ENCODE measurements at places on chromosomes 3 and 15.

- no peak for DNase-seq
These were observed 330.7 kb upstream of the TRIM42 start for GRCh38 chr3:140347151-140347550.

- no peak for DNase-seq
These were observed 241.0 kb upstream of the NR2F2 start for GRCh38 chr15:96089405-96090058.

DNA sequence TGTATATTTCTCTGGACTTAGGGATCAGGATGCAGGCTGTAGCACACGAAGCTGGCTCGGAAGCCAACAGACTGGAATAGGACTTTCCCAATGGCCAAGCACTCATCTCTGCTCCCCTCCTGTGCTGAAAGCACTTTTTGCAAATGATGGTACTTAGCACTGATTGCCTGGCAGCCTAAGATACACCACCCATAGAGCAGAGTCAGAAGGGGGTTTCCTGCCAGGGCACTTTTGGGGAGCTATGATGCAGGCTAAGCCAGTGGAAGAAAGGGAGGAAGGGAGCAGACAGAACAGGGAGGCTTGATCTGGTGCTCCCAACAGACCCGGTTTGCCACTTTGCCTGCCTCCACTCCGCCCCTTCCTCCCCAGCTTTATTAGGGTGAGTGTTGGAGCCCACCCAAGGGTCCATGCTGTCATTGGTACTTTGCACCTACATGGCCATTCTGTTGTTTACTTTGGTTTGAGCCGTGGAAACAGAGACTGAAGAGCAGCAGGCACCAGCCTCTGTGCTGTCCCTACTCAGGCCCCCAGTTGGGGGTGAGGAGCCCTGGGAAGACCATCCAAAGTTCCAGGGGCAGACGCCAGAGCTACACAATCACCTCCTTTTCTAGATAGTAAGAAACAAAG, 15.9 kb downstream of the BSN start:
- no peak for DNase-seq

DNA sequence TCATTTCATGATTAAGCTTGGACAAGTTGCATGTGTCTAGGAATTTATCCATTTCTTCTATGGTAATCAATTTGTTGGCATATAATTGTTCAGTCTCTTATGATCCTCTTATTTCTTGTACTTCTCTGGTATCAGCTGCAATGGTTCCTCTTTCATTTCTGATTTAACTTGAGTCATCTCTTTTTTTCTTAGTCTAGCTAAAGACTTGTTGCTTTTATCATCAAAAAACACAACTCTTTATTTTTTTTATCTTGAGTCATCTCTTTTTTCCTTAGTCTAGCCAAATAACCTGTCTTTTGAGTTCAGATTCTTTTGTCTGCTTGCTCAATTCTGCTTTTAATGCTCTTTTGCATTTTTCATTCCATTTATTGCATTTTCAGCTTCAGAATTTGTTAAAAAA, 37.3 kb downstream of the UBE3A start:
- no peak for DNase-seq

GRCh38 chr3:43582866-43583265, 38.9 kb downstream of the ANO10 start:
- DNase-seq, result peak; percentile 1

GRCh38 chr3:61848885-61849284, 287.5 kb downstream of the PTPRG start:
- DNase-seq, result peak; percentile 9

DNA sequence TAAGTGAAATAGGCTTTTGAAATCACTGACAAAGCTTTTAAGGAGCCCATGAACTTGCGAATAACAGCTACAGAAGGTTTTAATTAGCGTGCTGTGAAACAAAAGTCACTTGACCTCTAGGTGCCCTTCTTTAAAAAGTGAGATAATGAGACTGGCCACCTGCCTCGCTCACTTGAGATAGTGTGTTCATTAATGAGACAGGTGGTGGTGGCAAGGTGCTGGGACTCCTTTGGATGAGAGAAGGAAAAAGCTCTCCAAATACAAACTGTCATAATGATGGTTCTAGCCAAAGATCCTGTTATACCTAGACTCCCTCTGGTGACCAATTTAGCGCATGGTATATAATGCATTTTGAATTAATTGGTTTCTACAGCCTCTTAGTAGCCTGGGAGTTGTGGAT, 22.7 kb upstream of the IREB2 start:
- DNase-seq, result no peak

- peak; percentile 40 for DNase-seq
These were observed 868 bp upstream of the TMEM87A start for GRCh38 chr15:42273900-42274701.

DNA sequence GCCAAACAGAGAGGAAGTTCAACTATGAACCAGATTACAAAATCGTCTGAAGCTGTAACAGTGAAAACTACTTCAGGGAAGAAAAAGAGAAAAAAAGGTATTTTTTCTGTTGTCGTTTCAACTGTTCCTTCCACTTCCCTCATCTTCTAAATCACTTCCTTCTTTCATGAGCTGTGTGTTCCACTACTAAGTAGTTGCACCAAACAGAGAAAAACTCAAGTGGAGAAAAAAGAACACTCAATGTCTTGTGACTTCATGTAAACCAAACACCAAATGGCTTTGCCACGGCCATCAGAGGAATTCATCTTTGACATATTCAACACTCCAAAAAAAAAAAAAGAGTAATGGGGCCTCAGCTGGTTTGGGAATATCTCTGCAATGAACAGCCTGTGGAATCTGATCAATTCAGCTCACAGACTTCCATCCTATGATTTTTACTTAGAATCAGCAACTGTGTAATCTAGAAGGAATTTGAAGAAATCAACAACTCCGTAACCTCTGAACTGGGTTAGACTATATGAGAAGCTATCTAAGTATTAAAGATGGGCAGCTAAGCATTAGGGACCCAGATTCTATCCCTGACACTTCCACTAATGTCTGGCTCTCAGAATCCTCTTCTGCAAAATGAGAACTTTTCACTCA, 47.5 kb upstream of the RNF7 start:
- DNase-seq, result no peak

GRCh38 chr3:123688241-123688747, 103.4 kb upstream of the HACD2 start:
- peak; percentile 86 for DNase-seq

DNA sequence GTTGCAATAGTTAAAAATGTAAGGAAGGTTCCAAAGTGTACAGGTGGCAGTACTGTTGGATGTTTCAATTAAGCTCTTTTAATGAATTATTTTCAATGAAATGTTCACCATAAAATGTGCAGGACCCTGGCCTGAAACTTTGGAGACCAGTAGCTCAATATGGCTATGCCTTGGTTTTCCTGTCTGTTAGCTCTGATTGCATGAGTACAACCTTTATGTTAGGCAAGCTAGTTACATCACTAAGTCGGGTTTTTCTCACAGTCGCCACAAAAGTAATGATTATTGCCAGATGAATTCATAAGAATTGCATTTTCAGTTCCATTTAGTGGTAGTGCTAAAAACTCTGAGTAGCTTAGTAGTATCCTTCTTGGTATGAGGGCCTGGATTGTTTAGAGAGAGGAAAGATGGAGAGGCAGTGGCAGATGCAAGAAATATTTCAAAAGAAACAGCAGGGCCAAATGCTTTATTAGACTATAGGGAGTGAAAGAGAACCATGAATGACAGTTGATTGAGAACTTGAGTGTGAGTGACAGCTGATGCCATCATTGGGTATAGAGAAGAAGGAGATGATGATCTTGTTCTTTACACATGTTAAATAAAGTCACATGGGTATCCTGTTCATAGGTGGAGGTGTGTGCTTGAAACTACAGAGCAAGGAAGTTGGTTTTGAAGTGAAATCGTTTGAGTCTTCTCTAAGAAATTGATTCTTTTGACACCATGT, 109.5 kb downstream of the AKAP13 start:
- DNase-seq, result no peak

GRCh38 chr15:44340410-44340809, 51.9 kb downstream of the GOLM2 start:
- DNase-seq, result peak; percentile 67

DNA sequence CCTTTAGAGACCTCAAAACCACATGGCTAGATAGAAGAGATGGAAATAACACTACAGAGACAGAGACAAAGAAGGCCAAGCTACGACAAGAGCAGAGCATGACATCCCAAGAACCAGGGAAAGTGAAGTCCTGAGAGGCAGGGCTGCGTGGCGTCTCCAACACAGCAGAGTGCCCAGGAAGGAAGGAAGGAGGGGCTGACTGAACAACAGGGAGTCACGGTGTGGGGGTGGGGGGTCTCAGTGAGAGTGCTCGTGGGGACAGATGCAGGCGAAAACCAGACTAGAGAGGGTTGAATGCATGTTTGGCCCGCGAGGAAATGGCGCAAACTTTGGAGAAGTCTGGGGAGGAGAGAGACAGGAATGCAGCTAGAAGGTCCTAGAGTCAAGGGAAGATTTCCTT, 44.0 kb downstream of the ADAMTS17 start:
- no peak for DNase-seq

DNA sequence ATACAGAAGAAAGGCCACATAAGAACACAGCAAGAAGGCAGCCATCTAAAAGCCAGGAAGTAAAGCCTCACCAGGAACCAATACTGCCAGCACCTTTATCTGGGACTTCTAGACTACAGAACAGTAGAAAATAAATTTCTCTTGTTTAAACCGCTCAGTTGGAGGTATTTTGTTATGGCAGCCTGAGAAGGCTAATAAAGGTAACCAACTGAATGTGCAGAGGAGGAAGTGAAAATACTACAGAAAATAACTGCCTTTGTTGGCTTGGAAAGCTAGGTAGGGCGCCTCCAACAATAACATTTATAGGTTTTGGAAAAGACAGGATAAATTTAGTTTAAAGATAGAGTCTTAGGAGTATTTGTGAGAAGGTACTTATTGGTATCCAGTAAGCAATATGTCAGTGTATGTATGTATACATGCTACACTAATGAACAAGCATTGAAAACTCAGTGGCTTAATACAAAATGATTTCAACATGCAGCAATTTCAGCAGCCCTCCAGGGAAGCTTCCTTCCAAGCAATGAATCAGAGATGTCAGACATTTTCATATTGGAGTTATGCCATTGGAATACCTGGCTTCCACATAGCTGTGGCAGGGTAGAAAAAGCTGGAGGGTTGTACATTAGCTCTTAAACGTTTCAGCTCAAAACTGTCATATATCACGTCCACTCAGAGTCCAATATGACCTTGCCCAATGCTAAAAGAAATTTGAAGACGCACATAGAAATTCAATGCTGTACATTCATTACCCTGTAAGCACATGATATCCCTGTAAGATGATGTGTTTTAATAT, 48.9 kb downstream of the ZBBX start:
- no peak for DNase-seq

DNA sequence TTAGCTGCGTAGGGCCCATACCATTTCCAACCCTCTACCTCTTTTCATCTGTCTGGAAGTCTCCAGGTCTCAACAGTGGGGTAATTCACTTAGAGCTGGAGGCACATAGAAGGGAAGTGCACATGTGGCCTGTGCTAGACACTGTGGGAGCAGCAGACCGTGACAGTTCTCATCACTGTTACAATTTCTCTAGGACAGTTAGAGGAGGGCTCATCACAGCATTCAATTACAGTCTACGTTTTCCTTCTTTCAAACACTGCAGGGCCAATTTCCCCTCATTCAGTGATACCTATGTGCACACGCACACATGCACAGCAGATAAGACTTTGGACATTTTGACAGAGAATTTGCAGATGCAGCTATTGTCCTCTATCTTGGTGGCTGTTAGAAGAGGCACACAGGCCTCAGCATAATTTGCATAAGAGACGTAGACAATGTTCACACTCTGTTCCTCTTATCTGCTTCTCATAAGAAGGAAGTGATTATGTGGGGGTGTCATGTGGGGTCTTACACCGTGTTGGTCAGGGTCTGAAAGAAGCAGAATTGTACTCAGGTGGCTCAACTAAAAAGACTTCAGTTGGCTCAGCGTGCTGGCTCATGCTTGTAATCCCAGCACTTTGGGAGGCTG, 12.6 kb upstream of the HRG start:
- DNase-seq, result no peak

- no peak for DNase-seq
These were observed 61.6 kb downstream of the MEIS2 start for GRCh38 chr15:37038716-37039106.

- no peak for DNase-seq
These were observed 17.7 kb upstream of the PRR23E start for GRCh38 chr3:127175272-127175671.

GRCh38 chr15:67564021-67564967, 21.8 kb downstream of the MAP2K5 start:
- DNase-seq, result no peak

- DNase-seq, result no peak
These were observed 204.9 kb downstream of the CNTN4 start for GRCh38 chr3:2303566-2303965.

- DNase-seq, result no peak
These were observed 201.1 kb upstream of the ADAMTS9 start for GRCh38 chr3:64888840-64889392.

GRCh38 chr15:63610209-63610841, 13.1 kb downstream of the FBXL22 start:
- no peak for DNase-seq

DNA sequence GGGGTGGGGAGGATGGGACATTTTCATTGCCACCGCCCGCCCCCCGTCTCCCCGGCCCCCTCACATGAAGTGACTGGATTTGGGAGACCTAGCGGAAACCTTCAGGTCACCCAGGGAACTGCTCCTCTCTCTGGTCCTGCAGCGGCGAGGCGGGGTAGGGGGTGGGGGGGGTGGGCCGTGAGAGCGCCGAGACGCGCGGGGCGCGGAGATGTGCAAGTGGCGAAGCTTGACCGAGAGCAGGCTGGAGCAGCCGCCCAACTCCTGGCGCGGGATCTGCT, 712 bp upstream of the MME start:
- DNase-seq, result no peak

DNA sequence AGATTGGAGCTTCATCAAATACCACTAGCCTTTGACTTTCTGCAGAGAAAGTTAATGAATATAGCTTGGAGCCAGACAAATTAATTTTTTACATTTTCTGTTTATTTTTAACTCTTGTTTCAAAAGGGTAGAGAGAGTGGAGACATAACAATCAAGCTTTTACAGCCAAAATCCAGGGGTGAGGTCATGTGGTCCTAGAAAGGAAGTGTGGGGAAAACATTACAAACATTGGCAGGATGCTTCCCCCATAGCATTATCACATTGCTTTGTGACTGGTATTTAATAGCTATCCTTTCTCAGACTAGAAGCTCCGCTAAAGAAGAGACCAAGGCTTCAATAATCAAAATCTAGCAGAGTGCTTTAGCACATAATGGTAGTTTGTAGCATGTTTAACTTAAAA, 46.4 kb upstream of the PHLDB2 start:
- no peak for DNase-seq

- DNase-seq, result no peak
These were observed 66.5 kb upstream of the SH3GL3 start for GRCh38 chr15:83380682-83381081.

- DNase-seq, result no peak
These were observed 792.3 kb downstream of the DIPK2A start for GRCh38 chr3:144763878-144764454.

DNA sequence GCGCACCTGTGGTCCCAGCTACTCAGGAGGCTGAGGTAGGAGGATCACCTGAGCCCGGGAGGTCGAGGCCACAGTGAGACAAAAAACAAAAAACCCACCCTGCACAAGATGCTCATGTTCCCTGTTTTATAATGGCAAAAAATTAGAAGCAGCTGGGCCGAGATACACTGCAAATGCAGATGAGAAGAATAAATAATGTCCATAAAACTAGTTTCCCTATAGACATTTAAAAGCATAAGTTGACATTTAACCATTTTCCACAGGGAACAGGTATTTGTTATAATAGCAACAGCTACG, 537 bp upstream of the SCAP start:
- no peak for DNase-seq

Data from AG04449 (cell line).